ENCODE measurements at places on chromosomes 4 and X.

- no peak for DNase-seq
These were observed 75.6 kb upstream of the ETNPPL start for GRCh38 chr4:108838451-108838850.

DNA sequence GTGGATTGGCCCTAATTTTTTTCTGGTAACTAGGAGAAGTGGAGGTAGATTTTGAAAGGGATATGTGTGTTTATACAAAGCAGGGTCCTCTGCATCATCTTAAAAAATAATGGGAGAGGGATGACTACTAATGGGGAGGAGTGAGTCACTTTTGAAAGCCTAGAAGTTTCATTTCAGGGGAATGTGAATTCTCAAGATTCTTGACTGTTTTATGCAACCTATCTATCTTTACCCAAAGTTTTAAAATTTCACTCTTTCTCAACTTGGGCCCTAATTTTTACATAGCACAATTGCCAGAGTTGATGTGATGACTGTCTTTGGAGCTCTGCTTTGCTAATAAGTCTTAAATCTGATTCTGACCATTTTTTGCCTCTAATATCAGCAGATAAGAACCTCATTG, 445.2 kb downstream of the GRXCR1 start:
- no peak for DNase-seq

- no peak for DNase-seq
These were observed 32.1 kb upstream of the RBM47 start for GRCh38 chr4:40661803-40662202.

DNA sequence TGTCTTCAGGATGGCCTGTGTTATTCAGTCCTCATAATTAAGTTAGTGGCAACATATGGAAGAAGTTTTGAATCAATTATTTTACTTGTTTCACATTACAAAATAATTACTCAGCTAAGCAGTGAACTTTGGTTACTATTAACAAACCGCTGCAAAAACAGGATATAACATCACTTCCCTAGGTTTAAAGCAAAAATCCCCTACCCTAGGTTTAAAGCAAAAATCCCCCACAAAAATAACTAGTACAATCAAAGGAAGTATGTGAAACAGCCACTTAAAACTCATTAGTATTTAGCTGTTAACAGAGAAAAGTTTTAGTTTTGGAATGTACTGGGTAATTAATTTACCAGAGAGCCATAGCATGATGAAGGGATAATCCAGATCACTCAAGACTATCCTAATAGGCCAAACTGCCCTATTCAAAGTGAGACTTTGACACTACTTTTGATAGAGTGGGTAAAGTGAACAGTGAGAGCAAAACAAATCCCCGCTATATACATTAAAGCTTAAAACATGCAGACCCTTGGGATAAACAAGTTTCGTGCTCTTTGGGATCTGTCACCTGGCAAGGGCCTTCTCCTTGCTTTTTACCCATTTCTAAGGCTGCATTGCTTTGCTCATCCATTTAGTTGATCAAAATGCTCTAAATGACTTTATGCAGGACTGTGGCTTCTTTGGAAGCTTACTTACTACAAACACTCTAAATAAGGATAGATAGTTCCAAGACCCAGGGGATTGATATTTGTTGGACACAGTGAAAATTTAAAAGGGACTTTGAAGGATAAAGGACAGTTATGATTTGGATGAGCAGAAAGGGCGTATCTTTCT, 36.4 kb upstream of the GPR174 start:
- DNase-seq: no peak

DNA sequence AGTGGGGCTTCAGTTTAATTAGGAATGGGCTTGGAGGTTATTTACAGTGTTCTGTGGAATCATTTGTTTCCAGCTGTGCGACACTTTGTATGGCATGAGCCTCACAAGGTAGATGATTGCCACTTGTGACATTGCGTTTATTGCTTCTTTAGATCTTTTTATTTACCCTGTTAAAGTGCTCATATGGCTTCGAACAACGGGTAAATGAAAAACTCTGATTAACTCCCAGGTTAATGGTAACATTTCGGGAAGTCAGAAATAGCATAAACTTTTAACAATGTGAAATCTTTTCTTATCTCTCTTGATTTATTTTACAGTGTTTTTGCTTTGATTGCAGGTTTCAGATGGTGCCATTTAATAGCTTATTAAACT, 494.3 kb downstream of the IDS start:
- no peak for DNase-seq

DNA sequence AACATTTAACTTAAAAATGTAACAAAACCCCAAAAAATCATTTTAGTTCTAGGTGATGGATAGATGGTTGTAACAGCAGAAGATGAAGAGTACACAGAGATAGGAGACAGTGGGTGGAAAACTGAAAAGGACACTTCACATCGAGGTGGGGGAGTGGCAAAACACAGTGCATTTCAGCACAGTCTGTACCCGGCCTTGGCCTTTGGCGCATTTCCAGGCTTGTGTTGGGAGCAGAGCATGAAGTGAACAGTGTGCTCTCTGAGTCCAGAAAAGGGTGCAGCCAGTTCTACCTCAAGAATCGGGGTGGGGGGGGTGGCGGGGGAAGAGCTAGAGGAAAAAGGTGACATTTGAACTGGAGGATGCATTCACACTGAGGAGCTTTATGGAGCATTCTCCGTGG, 4.3 kb downstream of the TSPYL2 start:
- DNase-seq: no peak

GRCh38 chr4:86615501-86615900, 21.4 kb downstream of the PTPN13 start:
- no peak for DNase-seq
